Thymus (tissue), 14 donors: ENCODE measurements at places on chromosomes 2 and 18. TPM values are rescaled to one million over a fixed set of nuclear protein-coding genes. Genes with fewer than 3 reads are reported as not detected.

GRCh38 chr2:55419233-55419678 lies 400 bp downstream of the CCDC88A start:
- no peaks in the 10 kb centered on the region for H3K27me3 ChIP-seq
- no peaks in the 10 kb centered on the region for H3K36me3 ChIP-seq
- DNase-seq, result peak; percentile 60
- peak overlapping the region; percentile 62 for H3K4me3 ChIP-seq

DNA sequence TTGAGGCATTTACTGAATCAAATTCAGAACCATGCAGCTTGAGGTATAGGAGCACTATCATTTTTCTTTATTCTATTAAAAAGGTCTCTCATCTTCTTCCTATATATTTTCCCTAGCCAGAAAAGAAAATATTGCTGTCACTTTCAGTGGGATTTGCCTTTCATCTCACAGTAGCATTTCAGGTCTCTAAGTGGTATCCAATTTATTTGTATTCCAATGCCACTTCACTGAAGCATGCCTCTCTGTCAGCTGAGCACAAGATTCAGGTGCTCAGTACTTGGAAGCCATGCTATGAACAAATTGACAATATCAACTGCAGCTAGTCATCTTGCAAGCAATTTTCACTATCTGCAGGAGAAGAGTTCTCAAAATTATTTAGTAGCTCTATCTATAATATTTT lies 457.2 kb upstream of the SLC39A10 start:
- H3K27ac ChIP-seq, result no peak overlapping the region
- no peak overlapping the region for H3K4me3 ChIP-seq
- H3K27me3 ChIP-seq, result no peaks in the 10 kb centered on the region
- DNase-seq, result no peak

DNA sequence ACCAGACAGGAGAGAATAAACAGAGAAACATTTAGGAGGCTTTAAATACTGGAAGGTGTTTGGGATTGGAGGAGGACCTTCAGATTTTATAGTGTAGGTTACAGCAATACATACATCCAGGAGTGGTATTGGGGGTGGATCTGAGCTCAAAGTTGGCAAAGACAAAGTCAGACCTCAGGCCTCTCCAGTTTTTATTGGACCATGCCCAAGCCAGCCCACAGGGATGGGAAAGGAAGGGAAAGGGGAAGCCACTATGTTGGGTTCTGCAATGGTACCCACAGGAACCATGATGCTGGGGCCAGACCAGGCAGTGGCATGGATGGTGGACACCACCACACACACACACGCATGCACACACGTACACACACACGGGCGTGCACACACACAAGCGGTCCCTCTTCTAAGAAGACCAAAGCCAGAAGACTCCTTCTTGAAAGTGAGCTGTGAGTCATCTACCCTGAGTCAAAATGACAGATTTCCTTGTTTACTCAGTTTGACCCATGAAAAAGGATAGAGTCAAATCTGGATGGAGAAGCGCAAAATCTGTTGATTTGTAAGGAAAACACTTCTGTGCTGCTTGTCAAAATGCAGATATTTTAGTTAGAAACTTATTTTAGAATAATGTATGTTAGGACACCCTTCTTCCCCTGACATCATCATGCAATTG lies 87.9 kb downstream of the TRABD2A start:
- DNase-seq, result no peak
- H3K36me3 ChIP-seq, result no peaks in the 10 kb centered on the region
- H3K4me3 ChIP-seq, result no peak overlapping the region
- H3K27ac ChIP-seq, result no peak overlapping the region
- H3K4me1 ChIP-seq, result no peaks in the 10 kb centered on the region

- no peaks in the 10 kb centered on the region for H3K4me1 ChIP-seq
- no peaks in the 10 kb centered on the region for H3K27me3 ChIP-seq
- H3K27ac ChIP-seq, result no peak overlapping the region
- H3K4me3 ChIP-seq, result no peak overlapping the region
These were observed 178.0 kb downstream of the ASXL3 start for GRCh38 chr18:33755931-33756560.

- H3K27ac ChIP-seq, result no peak overlapping the region
These were observed 65.2 kb downstream of the KLHL14 start for GRCh38 chr18:32707586-32707985.

DNA sequence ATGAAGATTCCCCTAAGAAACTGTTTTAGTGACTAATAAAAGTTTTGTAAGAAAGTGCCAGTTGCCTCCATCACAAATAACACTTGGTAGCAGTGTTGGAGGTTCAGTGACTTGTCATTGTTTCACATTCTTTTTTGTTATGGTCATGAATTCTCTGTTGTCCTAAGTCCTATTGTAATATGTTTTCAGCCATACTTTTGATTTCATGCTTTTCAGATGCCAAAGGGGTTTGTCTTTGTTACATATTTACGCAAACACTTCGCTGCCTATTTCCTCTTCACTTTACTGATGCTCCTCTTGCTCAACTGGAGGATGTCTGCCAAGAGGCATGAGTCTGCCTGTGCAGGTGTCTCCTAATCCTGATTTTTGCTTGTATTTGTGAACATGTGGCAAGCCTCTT lies 66.6 kb downstream of the PHLPP1 start:
- no peaks in the 10 kb centered on the region for H3K27me3 ChIP-seq
- no peaks in the 10 kb centered on the region for H3K4me1 ChIP-seq
- no peaks in the 10 kb centered on the region for H3K36me3 ChIP-seq
- no peak overlapping the region for H3K27ac ChIP-seq
- no peak for DNase-seq

DNA sequence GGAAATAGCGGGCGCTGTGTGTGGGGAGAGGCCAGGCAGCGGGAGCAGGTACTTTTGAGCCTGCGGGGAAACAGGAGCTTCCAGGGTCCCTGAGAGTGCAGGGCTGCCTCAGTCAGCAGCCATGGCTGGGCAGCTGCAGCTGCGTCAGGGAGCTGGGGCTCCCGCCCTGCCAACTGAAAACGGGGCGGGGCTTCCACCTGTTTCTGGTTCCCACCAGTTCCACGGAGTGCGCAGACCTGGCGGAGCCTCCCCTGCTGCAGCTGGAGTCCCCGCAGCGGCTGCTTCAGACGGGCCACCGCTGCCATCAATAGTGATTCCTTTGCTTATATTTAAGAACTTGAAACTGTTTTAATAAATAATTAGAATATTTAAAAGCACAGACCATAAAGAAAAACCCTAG lies 30.6 kb upstream of the RPRM start:
- no peaks in the 10 kb centered on the region for H3K36me3 ChIP-seq
- no peaks in the 10 kb centered on the region for H3K27me3 ChIP-seq
- no peak for DNase-seq
- no peak overlapping the region for H3K4me3 ChIP-seq
- no peaks in the 10 kb centered on the region for H3K4me1 ChIP-seq

DNA sequence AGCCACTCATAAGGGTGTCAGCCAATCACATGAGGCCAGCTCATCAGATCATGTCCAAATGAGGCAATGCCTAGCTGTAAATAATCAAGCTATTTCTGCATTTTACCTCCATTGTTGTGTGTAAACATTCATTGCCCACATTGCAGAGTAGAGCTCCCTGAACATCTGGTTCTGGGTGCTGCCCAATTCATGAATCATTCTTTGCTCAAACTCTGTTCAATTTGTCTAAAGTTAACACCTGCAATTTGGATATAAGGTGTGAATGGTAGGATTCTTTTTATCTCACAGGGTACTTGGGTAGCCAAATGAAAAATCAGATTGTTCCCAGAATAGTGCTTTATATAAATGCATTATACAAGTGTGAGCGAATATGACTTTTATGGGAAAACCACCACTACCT lies 345.5 kb upstream of the NT5C1B start:
- no peak for DNase-seq
- no peaks in the 10 kb centered on the region for H3K27me3 ChIP-seq
- H3K27ac ChIP-seq, result no peak overlapping the region
- no peaks in the 10 kb centered on the region for H3K36me3 ChIP-seq
- H3K4me1 ChIP-seq, result no peaks in the 10 kb centered on the region

DNA sequence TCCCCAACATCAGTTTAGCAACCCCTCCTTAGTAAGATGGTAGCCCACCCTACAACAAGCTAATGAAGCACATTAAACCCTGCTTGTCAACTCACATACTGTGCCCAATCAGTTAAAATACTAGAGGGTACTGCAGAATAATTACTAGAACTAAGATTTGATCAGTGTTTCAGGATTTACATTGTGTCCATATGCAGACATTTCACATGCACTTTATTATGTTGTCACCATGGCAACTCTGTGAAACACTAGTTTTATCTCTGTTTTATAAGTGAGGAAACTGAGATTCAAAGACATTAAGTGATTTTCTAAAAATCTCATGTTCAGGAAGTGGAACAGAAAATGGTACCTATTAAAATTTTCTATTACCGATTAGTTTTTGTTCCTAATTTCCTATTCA lies 61.7 kb downstream of the CYBRD1 start:
- H3K27ac ChIP-seq, result no peak overlapping the region
- H3K27me3 ChIP-seq, result no peaks in the 10 kb centered on the region
- H3K4me1 ChIP-seq, result no peaks in the 10 kb centered on the region
- H3K4me3 ChIP-seq, result no peak overlapping the region
- no peak for DNase-seq
- H3K36me3 ChIP-seq, result no peaks in the 10 kb centered on the region

GRCh38 chr2:119455066-119455718 lies 23.5 kb downstream of the TMEM37 start:
- peaks cover 7% of the 10 kb centered on the region for H3K27me3 ChIP-seq
- H3K36me3 ChIP-seq, result no peaks in the 10 kb centered on the region
- no peak overlapping the region for H3K27ac ChIP-seq
- H3K4me1 ChIP-seq, result no peaks in the 10 kb centered on the region
- no peak for DNase-seq

DNA sequence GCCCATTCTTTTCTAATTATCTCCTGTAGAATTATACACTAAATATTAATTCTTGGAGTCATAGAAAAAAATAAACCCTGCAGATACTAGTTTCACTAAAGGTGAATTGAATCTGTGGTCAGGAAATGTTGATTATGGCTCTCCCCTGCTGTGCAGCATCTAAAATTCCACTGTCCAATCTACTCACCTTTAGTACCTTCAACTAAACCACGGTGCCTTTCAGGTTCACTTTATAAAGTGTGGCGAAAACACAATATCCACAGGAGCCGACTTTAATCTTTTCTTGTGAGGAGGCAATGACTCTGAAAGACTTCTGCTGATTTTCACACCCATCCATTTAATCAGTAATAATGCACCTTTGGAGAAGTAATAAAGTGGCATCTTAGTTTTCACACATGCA lies 402.3 kb downstream of the THSD7B start:
- no peak overlapping the region for H3K27ac ChIP-seq
- H3K4me3 ChIP-seq, result no peak overlapping the region
- no peaks in the 10 kb centered on the region for H3K27me3 ChIP-seq
- no peak for DNase-seq

- H3K4me3 ChIP-seq, result peak overlapping the region; percentile 54
- H3K4me1 ChIP-seq, result peaks cover 18% of the 10 kb centered on the region
- H3K27me3 ChIP-seq, result no peaks in the 10 kb centered on the region
- DNase-seq, result no peak
- peaks cover 18% of the 10 kb centered on the region for H3K36me3 ChIP-seq
- no peak overlapping the region for H3K27ac ChIP-seq
These were observed 660 bp downstream of the COPS7B start for GRCh38 chr2:231786917-231787292.

GRCh38 chr18:34772887-34773286 lies 62.8 kb downstream of the DTNA start:
- H3K4me1 ChIP-seq, result no peaks in the 10 kb centered on the region
- H3K27ac ChIP-seq, result no peak overlapping the region
- H3K4me3 ChIP-seq, result no peak overlapping the region

DNA sequence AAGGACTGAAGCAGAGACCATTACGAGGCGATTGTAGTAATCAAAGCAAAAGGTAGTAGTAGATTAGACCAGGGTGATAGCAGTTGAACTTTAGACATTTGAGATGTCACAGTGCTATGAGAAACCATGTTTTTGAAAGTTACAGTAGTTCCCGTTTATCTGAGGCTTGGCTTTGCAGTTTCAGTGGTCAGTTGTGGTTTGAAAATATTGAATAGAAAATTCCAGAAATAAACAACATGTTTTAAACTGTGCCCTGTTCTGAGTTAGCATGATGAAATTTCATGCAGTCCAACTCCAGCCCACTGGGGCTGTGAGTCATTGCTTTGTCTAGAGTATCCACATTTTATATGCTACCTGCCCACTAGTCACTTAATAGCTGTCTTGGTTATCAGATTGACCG lies 47.5 kb downstream of the ZNF638 start:
- DNase-seq, result no peak
- H3K4me3 ChIP-seq, result no peak overlapping the region
- no peak overlapping the region for H3K27ac ChIP-seq
- no peaks in the 10 kb centered on the region for H3K4me1 ChIP-seq
- no peaks in the 10 kb centered on the region for H3K27me3 ChIP-seq
- peaks cover 54% of the 10 kb centered on the region for H3K36me3 ChIP-seq

DNA sequence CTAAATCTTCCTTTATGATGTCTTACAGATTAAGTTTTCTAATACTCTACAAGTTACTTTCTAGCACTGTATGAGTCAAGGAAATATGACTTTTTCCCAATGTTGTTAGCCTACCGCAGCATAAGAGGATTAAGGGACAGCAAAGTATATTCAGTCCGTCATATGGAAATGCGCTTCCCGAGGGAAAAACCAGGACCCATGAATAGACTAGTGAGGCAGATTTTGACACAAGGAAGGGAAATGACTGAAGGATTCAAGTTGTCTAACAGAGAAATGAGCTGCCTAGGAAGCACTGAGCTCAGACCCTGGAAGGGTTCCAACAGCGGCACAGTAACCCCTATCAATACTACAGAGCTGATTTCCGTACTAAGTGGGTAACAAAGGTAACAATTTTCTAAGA lies 12.0 kb downstream of the SEPTIN10 start:
- no peaks in the 10 kb centered on the region for H3K36me3 ChIP-seq
- no peaks in the 10 kb centered on the region for H3K4me1 ChIP-seq
- no peak for DNase-seq
- H3K27ac ChIP-seq, result no peak overlapping the region
- no peak overlapping the region for H3K4me3 ChIP-seq

DNA sequence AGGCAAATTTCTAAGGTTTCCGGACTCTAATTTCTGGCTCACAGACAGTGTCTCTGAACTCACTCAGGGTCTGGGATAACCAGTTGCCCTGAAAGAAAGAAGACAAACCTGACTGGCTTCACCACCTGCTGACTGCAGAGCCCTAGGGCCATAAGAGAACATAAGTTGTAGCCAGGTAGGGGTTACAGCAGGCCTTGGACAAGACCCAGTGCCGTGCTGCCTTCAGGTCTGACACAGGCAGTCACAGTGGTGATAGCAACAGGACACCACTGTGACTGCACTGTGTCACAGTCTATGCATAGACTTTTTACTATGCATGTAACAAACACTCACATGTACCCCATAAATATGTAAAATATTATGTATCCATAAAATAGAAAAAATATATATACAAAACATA lies 508.5 kb downstream of the PID1 start:
- no peak for DNase-seq
- H3K4me3 ChIP-seq, result no peak overlapping the region
- no peaks in the 10 kb centered on the region for H3K4me1 ChIP-seq
- no peak overlapping the region for H3K27ac ChIP-seq

LPIN2 gene
- total RNA-seq, result 25.5 TPM

COL5A2 gene
- total RNA-seq, result 28.2 TPM

IDH1 gene
- total RNA-seq, result 32.8 TPM

ATP8B1 gene
- total RNA-seq, result 3.0 TPM

KCMF1 gene
- total RNA-seq, result 32.6 TPM

NEU2 gene
- total RNA-seq, result not detected

CRYGD gene
- total RNA-seq, result not detected

STK17B gene
- total RNA-seq, result 130 TPM

C1GALT1C1L gene
- total RNA-seq, result 0.24 TPM

PIGN gene
- 13.5 TPM for total RNA-seq

NDC80 gene
- 43.7 TPM for total RNA-seq

PROM2 gene
- 2.3 TPM for total RNA-seq
